CD4-positive, alpha-beta T cell (primary cell): ENCODE measurements at places on chromosomes 4 and X. TPM values are rescaled to one million over a fixed set of nuclear protein-coding genes. Genes with fewer than 3 reads are reported as not detected.

Gene ADH1C
- not detected for total RNA-seq

Gene TMPRSS11F
- not detected for total RNA-seq

Gene PABPC1L2B
- total RNA-seq: not detected

Gene TEX13C
- not detected for total RNA-seq

Gene IL21
- 0.08 TPM for total RNA-seq

Gene ARX
- not detected for total RNA-seq
